HS-27A (cell line): ENCODE measurements at places on chromosomes 4 and X.

GRCh38 chr4:156665780-156666366 is 305.7 kb downstream of the PDGFC start:
- DNase-seq = no peak

DNA sequence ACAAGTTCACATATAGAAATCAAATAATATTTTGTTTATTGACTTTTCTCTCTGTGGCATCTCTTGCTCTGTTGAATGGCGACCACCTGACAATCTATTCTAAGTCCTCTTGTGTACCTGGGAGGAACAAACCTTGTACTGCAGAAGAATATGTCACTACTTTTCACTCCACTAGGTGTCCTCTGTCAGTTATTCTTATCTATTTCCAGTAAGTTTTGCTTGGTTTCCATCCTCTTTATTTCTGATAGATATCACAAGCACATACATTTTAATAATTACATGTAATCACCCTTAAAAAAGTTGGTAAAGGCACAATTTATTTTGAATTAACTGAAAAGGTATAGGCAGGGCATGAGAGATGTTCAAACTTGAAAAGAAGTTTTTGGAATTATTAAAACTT is 238.4 kb downstream of the SNCA start:
- DNase-seq = no peak

DNA sequence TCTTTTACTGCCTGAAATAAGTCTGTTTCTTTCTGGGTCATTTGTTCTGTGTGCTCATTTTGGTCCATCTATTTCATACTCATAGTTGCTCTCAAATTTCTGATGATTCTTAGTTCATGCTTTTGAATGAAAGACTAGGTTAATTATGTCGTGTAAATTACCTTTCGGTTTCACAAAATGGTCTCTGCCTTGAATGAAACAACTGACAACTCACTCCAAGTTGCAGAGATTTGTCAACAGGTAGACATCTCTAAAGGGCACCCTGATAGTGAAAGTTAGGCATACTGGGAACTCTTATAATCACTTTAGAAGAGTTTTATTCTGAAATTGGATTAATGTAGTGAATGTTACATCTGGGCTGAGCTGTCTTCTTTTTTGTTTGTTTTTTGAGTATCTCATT is 726.9 kb downstream of the PDHA2 start:
- no peak for DNase-seq

- no peak for DNase-seq
Measured at GRCh38 chr4:89114100-89114499, 2.8 kb downstream of the TIGD2 start.

GRCh38 chr4:74534121-74534520 is 89.2 kb downstream of the AREG start:
- DNase-seq = no peak

DNA sequence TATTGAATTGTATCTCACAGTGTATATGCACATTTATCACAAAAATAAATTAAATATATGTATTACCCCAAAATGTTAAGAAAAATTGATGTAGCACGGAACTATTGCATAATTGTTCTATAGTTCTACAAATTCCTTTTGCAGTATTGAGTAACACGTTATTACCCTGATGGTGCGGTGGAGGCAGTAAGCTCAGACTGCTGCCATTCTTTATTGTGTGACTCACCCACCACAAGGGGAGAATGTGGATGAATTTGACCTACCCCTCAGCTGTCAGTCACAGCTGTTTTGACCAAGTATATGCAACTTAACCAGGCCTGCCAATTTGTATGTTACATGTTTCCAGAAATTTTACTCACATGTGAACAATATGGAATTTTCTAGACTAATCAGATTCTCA is 506.6 kb downstream of the SH3BGRL start:
- DNase-seq = no peak

GRCh38 chrX:71606536-71607216 is 11.6 kb downstream of the CXCR3 start:
- DNase-seq = no peak

DNA sequence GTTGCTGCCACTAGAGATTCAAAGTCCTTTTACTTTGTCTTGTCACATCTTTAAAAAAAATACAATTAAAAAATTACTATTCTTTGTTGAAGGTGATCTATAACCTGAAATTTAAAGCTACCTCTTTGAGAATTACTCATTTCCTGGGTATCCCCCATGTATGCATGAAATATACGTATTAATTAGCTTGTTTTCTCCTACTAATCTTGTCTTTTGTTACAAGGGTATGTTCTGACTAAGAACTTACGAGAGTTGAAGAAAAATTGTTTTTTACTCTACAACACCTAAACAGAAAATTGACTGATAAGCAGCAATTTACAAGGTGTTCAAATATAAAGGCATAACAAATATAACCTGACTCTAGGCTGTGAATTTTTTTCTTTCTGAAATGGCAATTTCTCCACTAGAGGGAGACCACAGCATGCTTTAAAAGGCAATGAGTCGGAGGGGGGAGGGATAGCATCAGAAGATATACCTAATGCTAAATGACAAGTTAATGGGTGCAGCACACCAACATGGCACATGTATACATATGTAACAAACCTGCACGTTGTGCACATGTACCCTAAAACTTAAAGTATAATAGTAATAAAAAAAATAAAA is 249.6 kb downstream of the OPHN1 start:
- DNase-seq = no peak
